NCI-H460 (cell line): ENCODE measurements at places on chromosomes 5 and 9.
A peak's percentile ranks its signal among the peaks of the same experiment; 100 is the strongest.

DNA sequence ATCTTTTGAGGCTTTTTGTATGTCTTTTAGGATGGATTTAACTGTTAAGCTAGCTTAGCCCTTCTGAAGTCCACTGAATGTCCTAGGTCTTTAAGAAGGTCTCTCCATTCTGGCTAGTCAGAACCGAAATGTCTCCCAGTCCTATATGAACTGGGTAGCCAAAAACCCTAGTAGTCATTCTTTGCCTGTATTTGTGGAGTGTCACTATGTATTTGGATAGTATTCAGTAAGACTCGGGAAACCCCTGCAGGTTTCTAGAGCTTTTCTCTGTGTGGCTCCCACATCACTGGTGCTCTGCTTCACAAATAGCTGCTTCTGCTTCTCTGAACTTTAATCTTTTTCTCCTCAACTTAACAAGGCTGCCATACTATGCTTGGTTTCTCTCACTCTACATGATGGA, 68.0 kb downstream of the RIC1 start:
- no peak for DNase-seq

GRCh38 chr5:151051066-151051930, 29.5 kb downstream of the TNIP1 start:
- DNase-seq, result peak; percentile 70

- DNase-seq, result peak; percentile 89
Observed at GRCh38 chr9:136847826-136848392, 1.3 kb upstream of the PHPT1 start.

- DNase-seq, result no peak
Observed at GRCh38 chr5:111765613-111766571, 8.9 kb upstream of the NREP start.

DNA sequence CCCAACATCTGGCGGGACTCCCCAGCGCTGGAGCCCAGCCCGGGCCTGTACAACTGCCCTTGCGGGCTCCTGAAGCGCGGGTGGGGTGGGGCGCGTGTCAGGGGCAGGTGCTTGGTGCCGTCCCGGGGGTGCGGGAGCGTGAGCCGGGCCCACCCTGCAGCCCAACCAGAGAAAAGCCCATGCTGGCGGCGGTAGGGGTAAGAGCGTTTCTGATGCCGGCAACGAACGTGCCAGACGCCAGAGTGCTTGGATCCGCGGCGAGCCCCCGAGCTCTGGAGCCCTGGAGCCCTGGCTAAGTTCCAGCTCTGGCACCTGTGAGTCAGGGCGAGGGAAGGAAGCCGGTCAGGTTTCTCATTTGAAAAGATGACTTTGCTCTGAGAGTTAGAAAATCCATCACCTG, 58.0 kb downstream of the ZNF510 start:
- DNase-seq, result no peak

- DNase-seq, result no peak
Observed at GRCh38 chr9:89793551-89793950, 188.7 kb downstream of the GADD45G start.

DNA sequence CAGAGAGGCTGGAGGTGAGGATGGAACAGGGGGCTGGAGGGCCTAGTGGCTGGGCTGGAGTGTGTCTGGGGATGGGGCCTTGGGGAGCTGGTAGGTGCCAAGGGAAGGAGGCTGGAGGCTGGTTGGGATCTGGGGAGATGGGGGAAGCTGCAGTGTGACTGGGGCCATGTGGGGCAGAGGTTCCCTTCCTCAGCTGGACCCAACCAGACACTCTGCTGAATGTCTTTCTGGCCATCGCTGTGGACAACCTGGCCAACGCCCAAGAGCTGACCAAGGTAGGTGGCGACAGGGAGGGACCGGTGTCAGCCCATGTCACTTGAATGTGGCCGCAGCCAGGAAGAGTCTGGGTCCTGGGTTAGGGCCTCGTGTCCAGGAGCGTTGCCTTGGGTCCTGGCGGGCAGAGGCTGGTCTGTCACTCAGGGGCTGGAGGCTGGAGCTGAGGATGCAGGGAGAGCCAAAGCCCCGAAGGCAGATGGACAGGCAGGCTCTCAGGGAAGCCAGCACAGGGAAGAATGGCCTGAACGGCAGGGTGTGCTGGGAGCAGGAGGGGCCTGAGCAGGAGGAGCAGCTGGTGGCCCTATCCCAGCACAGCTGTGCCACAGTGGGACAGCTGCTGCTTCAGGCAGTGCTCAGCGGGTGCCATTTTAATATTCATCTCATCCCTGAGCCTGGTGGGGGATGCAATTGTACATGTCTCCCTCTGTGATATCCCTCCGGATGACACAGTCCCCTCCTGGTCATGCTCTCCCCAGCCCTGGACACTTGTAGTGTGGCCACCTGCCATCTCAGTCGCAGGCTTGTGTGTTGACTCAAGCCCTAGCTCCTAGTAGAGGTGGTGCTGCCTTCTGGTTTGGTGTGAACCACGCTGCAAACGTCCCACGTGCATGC, 132.5 kb downstream of the CACNA1B start:
- DNase-seq, result no peak

DNA sequence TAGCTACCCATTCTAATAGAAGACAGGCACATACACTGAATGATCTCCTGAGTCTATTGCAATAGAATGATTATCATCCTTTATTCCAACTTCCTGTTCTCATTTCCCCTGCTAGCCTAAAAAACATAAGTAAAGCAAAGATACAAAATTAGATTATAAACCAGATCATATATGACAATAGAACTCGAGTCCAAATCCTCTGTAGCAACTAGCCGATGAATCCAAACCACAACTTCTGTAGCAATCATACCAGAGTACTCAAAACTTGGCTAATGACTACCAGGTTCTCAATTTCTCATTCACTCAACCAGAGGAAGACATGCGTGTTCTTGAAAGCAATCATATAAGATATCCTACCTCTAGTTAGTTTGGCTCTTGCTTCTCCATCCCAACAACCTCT, 622.1 kb downstream of the PSAT1 start:
- DNase-seq, result no peak

- DNase-seq, result no peak
Observed at GRCh38 chr5:148297731-148298130, 14.5 kb upstream of the SPINK7 start.

GRCh38 chr5:75975496-75975895, 107.7 kb upstream of the SV2C start:
- DNase-seq, result no peak

DNA sequence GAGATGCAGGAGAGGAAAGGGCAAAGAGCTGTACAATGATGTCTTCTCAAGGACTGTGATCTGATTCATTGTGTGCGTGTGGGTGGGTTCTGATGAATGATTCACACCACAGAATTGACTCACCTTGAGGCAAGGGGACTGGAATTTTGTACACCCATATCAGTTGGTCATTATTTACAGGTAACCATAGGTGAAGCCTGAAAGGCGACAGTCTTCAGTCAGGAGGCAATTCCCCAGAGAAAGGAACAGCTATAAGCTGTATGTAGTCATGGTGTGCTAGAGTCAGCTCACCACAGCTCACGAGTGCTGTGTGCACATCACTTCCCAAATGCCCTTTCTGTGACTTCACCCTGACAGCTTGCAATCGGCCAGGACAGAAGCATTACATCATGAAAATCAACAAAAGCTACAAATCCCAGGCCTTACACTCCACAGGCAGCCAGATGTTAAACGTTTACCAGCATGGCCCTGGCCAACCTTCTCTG, 87.6 kb upstream of the RPS23 start:
- no peak for DNase-seq

DNA sequence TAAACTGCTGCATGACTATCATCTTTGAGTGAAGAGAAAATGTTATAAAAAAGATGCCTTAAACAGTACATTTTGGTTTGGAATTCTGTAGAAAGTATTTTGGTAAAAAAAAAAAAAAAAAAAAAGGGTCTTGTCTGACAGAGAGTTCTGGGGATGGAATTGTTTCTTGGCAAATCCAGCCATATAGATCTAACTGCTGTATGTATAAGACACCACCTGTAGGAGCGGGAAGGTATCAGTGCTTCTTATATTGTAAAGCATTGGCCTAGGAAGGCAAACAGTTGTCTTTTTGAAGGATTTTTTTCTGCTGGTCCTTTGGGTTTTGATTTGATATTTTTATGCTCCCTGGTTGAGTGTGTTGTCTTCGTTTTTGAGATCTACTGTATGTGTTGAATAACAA, 2.8 kb downstream of the PURA start:
- no peak for DNase-seq

- no peak for DNase-seq
Observed at GRCh38 chr9:5786370-5787127, 46.4 kb downstream of the ERMP1 start.

GRCh38 chr9:128026255-128026772, 40.8 kb downstream of the NAIF1 start:
- no peak for DNase-seq

DNA sequence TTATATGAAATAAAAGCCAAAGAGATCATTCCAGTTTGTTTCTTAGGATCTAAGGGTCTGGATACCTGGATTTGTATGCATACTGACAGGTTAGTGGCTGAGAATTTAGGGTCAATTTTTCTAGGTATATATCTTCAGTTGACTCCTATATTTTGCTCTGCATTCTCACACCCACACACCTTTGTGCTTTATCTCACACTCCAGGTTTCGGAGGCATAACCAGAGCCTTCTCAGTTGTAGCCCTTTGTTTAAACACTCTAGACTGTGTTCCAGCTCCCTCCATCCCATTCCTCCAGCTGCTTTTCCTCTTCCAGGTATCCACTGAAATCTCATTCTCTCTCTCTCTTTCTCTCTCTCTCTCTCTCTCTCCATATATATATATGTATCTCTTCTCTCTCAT, 10.6 kb upstream of the MOCS2 start:
- DNase-seq, result no peak

DNA sequence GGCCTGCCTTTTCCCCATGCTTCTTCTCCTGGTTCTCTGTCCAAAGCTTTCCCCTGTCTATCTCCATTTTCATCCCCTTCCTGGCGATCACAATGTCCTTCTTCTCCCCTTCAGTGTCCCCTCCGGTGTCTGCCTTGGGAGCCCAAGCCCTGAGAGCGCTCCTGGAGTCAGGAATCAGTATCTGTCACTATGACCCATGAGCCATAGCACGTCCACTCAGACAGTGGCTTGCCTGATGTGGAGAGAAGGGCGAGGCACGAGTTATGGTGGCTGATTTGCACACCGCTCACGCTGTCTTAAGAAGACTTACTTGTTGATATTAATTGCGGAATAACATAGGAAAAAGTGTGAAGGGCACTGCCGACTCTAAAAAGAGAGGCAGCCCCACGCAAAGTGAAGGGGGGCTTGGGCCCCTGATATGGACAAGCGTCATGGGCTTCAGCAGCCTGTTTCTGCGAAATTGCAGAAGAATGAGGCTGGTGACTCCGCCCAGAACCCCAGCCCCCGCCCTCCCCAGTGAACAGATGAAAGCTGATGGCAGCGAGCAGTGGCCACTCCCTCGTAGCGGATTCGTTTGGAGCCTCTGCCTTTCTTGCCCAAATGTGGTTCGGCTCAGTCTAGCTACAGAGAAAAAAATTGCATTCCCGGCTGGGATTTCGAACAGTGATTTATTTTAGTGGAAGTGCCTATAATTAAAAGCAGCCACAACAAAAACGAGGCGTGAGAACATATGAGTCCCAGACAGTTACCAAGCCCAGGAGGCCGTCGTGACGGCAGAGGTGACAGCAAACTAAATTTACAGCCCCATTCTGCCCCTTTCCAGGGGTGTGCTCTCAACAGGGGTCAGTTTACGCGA, 149.8 kb downstream of the ICE1 start:
- no peak for DNase-seq

DNA sequence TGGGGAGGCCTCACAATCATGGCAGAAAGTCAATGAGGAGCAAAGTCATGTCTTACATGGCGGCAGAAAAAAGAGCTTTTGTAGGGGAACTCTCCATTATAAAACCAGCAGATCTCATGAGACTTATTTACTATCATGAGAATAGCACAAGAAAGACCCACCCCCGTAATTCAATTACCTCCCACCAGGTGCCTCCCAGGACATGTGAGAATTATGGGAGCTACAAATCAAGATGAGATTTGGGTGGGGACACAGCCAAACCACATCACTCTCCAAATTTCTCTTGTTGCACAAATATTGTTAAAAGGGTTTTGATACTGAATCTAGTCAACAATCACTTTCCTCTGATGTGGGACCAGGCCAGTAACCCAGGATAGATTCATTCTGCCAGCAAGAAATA, 1176.1 kb downstream of the CDH9 start:
- DNase-seq, result no peak

DNA sequence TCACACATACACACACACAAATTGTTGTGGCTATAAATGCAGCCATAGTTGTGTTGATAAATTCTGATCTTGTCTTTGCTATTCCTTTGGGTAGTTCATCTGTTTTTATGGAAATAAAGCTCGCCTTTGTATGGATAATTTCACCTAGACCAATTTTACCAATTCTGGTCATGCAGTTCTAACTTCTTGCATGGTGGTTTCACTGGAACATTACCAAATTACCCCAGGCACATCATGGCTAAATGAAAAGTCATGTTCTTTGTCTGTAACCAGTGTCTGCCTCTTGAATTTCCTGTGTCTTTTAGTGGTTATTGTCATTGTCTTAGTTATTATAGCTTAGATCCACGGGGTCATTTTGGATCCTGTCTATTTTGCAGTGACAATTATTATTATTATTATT, 50.3 kb upstream of the TMC1 start:
- DNase-seq, result no peak

- no peak for DNase-seq
Observed at GRCh38 chr9:120394058-120394669, 185.8 kb downstream of the CDK5RAP2 start.

DNA sequence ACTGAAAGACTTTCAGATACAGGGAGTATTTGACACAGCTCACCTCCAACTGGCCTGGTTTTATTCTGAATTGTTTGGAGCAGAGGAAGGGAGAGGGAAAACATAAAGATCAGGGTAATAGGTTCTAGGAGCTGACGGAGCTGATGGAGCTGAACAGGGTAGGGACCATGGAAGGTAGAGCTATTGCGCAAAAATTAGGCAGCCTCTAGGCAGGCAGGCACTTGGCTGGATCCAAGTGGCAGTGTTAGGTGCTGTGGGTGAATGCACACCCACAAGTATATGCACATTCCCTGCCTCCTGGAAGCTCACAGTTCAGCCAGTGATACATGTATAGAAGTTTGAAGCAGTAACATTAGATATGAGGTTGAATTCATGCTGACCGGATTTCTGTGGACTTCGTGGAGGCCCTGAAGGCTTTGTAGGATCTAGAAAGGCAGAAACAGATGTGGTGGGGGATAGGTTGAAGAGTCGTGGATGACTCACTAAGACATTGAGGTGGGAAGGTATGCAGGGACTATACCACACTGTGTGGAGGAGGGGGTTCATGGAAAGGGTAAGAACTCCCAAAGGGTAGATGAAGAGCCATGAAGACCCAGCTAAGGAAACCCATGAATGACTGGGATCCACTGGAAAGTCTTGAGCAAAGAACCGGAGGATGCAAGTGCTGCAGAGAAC, 50.8 kb downstream of the WWC1 start:
- no peak for DNase-seq

DNA sequence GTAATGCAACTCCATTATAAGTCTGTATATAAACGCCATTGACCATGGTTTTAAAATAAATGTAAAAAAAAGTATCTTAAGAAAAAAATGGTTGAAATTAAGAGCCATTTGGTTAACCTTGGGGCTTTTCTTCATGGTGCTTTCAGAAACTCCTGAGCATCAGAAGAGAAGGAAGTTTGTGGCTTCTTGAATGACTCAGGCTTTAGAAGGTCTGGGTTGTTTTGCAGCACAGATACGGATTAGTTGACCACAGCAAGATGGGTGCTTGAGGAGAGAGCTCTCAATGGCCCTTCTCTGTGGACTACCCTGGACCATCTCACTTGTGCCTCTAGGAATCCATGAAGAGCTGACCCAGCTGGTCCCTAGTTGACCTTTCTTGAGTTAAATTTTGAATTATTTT, 189.5 kb downstream of the TMEM38B start:
- DNase-seq, result no peak

- DNase-seq, result no peak
Observed at GRCh38 chr5:116922532-116922931, 347.9 kb upstream of the SEMA6A start.

- no peak for DNase-seq
Observed at GRCh38 chr5:37833990-37834389, 5.9 kb downstream of the GDNF start.
